ENCODE measurements at places on chromosomes 12 and 14. TPM values are rescaled to one million over a fixed set of nuclear protein-coding genes. Genes with fewer than 3 reads are reported as not detected.

Gene PSMA6
- 392 TPM for total RNA-seq

Gene CLECL1
- total RNA-seq: not detected

Gene NOVA1
- total RNA-seq: 16.0 TPM

Gene PLEKHH1
- 8.9 TPM for total RNA-seq

Gene TAS2R7
- not detected for total RNA-seq

Gene EXOC3L4
- not detected for total RNA-seq

DNA sequence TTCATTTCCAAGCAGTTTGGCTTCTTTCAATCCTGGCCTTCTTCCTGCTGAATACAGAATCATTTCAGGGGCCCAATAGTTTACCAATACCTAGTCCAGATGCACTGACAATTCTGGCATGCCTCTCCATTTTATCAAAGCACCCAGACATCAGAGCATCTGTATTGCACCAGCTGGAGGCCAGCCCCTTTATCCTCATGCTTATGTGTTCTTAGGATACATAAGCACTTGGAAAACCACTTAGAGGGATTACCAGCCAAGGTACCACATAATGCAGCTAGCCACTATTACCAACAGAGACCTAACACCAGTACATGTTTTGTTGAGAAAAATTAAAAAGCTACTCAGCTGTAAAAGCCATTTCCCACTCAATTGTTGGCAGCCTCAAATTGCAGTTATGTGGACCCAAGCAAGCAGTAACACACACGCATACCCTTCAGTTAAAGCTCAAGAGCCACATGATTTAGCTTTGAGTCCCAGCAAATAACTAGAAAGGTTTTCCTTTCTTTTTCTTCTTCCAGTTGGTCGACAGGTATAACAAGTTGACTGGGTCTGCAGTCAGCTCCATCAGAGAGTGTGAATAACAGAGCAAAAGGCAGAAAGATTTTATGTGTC lies 263.8 kb downstream of the DIO2 start:
- DNase-seq: no peak

GRCh38 chr12:34605955-34606748 lies 583.9 kb downstream of the ALG10 start:
- DNase-seq: no peak

DNA sequence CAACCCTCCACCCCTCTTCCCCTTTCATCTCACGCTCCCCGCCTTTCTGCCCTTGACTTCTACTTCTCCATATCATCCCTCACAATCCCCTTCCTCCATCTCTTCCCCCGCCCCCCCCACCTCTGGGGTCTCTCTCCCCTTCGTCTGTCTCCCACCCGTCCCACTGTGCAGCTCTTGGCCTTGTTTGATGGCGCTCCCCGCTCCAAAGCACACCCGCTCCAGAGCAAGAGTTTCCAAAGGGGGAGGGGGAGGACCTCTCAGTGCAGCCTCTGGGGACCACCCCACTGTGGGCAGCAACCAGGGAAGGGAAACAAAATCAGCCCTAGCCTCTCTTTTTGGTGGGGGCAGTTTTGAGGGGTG lies 774 bp downstream of the CHGA start:
- no peak for DNase-seq

DNA sequence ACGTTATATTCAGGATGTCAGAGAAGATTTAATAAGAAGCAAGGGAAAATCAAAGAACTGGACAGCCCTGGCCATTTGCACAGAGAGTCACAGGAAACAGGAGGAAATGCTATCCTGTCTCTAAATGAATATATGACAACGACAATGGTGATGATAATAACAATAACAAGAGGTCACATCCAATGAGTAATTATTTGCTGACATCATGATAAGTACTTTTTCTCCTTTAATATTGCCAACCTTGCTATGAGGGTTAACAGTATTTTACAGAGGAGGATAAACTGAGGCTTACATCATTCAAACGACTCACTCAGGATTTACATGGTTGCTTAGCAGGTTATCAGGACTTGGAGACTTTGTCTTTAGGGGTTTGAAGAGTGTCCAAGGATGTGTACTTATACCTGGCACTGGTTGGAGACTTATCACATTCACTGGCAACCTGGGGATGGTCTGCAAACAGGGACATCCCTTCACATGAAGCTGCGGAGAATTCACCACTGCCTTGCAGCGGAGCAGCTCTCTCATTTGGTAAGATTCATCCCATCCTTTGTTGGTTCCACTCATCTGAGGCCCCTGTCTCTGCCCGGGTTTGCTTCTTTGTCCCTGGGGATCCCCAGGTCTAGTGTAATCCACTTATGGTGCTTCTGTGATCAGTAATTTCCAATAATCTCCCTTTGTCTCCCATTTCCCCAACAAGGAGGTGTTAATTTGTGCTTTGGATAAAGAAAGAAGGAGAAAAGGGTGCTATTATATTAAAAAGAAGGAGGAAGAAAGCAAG lies 637.8 kb downstream of the BCL11B start:
- DNase-seq: no peak

- no peak for DNase-seq
Measured at GRCh38 chr12:2618291-2618995, 176.3 kb upstream of the FKBP4 start.

- no peak for DNase-seq
Measured at GRCh38 chr14:33556382-33557121, 394.3 kb downstream of the EGLN3 start.

- no peak for DNase-seq
Measured at GRCh38 chr12:42686514-42687172, 97.1 kb upstream of the PRICKLE1 start.

DNA sequence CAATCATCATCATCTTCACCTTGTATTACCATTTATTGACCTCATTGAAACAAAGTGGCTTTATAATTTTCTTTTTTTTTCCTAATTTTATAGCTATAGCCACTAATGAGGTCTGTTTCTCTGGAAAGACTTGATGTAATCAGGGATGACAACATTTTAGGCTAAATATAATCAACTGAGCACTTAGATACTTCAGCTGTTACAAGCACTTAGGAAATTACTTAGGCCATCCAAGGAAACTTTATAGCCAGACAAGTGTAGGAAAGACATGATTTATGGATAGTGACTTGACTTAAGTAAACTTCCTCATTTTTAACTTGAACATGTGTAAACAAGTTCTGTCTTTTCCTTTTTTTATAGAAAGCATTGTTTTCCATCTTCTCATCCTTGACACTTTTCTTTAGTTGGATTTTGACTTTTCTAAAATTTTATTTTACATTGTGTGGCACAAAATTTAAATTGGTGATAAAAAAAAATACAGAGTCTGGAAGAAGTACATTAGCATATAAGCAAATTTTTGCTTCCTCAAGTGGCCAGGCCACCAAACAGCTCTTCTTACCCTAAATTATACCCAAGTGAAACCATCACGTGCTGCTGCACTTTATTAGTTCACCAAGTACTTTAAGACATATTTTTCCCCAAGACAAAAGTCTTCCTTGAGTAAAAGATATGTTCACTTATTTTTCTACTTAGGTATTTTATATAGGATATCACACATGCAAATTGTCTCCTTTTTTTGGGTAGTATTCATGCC lies 15.1 kb downstream of the CPNE8 start:
- DNase-seq: no peak

DNA sequence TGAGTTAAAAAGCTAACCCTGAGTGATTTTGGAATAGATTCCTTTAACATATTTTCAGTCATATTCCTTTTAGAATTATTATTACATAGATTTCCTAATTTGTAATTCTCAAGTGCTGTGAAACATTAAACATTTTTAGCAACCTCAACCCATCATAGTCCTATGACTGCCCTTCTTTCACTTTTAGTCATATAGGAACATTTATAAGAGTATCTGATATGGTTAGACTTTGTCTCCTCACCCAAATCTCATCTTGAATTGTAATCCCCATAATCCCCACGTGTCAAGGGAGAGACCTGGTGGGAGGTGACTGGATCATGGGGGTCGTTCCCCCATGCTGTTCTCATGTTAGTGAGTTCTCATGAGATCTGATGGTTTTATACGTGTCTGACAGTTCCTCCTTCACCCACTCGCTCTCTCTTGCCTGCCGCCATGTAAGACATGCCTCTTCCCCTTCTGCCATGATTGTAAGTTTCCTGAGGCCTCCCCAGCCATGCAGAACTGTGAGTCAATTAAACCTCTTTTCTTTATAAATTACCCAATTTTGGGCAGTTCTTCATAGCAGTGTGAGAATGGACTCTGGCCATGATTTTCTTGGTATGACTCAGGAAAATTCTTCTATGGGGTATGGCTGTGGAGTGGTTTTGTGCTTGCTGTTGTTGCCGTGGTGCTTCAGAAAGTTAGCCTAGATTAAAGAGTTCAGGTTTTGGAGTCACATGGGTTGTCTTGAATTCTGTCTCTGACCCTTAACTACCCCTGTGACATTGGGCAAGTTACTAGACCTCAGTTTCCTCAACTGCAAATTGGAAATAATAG lies 83.9 kb downstream of the FUT8 start:
- no peak for DNase-seq

DNA sequence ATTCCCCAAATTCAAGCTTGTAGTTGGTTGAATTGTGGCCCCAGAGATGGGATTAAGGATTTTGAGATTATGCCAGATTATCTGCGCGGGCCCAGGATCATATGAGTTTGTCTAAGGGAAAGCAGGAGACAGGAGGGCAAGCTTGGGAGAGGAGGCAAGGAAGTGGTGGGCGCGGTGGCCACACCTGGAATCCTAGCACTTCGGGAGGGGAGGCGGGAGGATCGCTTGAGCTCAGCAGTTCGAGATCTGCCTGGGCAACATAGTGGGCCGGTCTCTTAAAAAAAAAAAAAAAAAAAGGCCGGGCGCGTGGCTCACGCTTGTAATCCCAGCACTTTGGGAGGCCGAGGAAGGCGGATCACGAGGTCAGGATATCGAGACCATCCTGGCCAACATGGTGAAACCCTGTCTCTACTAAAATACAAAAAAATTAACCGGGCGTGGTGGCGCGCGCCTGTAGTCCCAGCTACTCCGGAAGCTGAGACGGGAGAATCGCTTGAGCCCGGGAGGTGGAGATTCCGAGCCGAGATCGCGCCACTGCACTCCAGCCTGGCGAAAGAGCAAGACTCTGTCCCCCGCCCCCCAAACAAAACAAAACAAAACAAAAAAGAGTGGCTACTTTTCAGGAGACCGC lies 881 bp upstream of the PUS1 start:
- no peak for DNase-seq

GRCh38 chr12:61524851-61525250 lies 735.4 kb upstream of the USP15 start:
- DNase-seq: no peak

DNA sequence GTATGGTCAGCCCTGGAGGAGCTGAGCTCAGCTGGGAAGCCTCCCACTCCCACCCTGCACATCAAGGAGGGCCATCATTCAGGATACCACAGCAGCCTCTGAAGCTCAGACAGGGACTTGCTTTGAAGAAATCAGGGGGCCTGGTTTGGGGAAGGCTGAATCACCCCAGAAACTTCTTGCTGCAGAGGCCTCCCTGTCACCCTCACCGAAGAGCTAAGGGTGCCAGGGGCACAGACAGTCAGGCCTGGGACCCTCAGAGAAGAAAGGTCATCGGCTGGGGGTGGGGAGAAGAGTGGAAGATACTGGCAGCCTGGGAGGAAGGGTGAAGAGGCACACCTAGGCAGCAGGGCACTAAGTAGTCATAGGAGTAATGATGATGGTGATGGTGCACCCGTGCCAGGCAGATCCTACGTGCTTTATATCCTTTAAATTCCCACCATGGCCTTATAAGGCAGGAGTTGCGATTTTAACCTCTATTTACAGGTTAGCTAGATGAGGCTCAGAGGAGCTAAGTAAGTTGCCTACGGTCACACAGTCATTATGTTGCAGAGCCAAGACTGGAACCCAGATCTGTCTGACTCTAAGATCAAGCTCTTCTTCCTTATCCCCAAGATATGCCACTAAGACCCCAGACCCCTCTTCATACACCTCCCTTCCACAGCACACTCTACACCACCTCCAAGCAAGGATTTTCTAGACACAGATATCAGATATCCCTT lies 28.5 kb upstream of the PNMA1 start:
- no peak for DNase-seq

GRCh38 chr12:14280921-14281320 lies 84.6 kb upstream of the ATF7IP start:
- DNase-seq: no peak

GRCh38 chr12:111105294-111105693 lies 184.9 kb upstream of the MYL2 start:
- peak; percentile 47 for DNase-seq

- no peak for DNase-seq
Measured at GRCh38 chr12:59040656-59041055, 120.4 kb upstream of the LRIG3 start.

GRCh38 chr12:55445357-55445756 lies 1.5 kb downstream of the OR6C2 start:
- DNase-seq: no peak

- no peak for DNase-seq
Measured at GRCh38 chr12:12254553-12254952, 12.3 kb downstream of the LRP6 start.

- DNase-seq: no peak
Measured at GRCh38 chr12:56785141-56785865, 22.2 kb downstream of the HSD17B6 start.
